ENCODE measurements at places on chromosomes 6 and 20.
A peak's percentile ranks its signal among the peaks of the same experiment; 100 is the strongest.

GRCh38 chr6:48977573-48977972 lies 485.5 kb downstream of the MMUT start:
- no peaks in the 10 kb centered on the region for H3K27me3 ChIP-seq
- H3K27ac ChIP-seq: no peak overlapping the region
- H3K4me1 ChIP-seq: no peaks in the 10 kb centered on the region
- no peaks in the 10 kb centered on the region for H3K36me3 ChIP-seq

- no peak for DNase-seq
- H3K4me3 ChIP-seq: no peak overlapping the region
- H3K27ac ChIP-seq: no peak overlapping the region
- no peaks in the 10 kb centered on the region for H3K4me1 ChIP-seq
- no peaks in the 10 kb centered on the region for H3K36me3 ChIP-seq
Measured at GRCh38 chr20:21004386-21005076, 101.6 kb downstream of the LINC00237 start.

DNA sequence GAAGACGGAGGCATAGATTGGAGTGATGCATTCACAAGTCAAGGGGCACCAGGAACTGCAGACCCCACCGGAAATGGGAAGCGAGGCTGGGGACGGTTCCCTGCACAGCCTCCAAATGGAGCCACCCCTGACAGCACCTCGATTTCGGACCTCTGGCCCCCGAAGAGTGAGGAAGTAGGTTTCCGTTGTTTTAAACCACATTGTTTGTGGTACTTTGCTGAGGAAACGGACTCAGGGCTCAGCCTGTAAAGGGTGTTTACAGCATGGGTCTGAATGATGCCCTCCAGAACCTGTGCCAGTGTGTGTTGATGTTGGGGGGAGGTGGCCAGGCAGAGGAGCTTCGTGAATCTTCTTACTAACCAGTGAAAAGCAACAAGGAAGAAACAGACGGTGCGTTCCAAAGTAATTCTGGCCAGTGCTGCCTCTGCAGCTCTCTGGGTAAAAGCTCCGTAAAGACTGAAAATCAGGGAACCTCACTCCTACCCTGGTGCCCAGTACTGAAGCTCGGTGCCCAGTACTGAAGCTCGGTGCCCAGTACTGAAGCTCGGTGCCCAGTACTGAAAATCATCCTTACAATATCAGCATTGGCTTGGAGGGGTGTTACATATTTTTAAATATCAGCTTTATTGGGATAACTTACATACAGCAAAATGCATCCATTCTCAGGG lies 30.1 kb upstream of the CCR6 start:
- H3K4me1 ChIP-seq: peaks cover 66% of the 10 kb centered on the region
- DNase-seq: no peak
- peak overlapping the region; percentile 70 for H3K4me3 ChIP-seq
- no peaks in the 10 kb centered on the region for H3K27me3 ChIP-seq

GRCh38 chr6:37020381-37020780 lies 14.9 kb downstream of the FGD2 start:
- DNase-seq: no peak
- H3K4me1 ChIP-seq: peaks cover 7% of the 10 kb centered on the region
- H3K36me3 ChIP-seq: peaks cover 15% of the 10 kb centered on the region
- H3K27ac ChIP-seq: no peak overlapping the region

DNA sequence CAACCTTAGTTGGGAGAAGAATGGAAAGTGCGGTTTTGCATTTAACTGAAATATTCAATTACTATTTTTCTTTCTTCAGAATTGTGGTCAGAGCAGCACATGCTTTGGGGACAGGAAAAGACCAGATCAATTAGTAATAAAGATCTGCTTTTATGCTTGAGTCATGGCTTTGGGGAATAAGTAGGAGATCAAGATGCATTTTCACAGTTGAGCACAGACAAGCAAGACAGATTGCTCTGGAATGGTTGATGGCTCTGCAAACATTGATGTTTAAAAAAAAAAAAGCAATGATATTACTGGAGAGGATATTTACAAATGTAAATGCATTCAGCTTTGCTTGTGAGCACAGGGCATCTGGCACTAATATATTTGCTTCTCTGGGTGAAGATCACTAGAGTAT lies 224.4 kb upstream of the SASH1 start:
- no peak overlapping the region for H3K4me3 ChIP-seq
- no peak overlapping the region for H3K27ac ChIP-seq
- no peaks in the 10 kb centered on the region for H3K27me3 ChIP-seq
- H3K36me3 ChIP-seq: no peaks in the 10 kb centered on the region
- no peak for DNase-seq

DNA sequence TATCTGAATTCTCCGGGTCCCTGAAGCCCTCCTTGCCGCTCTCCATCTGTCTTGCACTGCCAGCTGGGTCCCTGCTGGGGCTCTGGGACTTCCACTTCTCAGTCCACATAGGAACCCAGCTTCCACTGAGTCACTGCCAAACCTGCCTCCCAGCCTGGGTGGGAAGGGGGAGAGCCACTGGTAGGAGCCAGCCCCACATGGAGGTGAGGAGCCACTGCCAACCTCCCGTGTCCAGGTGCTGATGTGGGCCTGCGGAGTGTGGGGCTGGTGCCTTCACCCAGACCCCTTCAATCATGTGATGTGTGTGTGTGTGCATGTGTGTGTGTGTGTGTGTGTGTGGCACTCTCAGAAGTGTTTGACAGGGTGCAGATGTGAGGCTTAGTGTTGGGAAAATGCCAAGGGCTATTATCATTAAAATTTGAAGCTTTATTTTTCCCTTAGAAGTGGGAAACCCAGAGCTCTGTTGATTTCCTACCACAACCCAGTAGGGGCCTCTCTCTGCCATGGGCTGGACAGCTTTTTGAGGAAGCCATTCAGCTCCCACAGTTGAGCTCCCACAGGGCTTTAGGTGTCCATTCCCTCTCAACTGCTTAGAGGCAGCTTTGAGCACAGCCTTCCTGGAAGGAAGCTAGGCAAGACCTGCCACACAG lies 9.3 kb upstream of the SGK2 start:
- H3K36me3 ChIP-seq: no peaks in the 10 kb centered on the region
- no peak for DNase-seq
- H3K27me3 ChIP-seq: no peaks in the 10 kb centered on the region
- no peaks in the 10 kb centered on the region for H3K4me1 ChIP-seq
- no peak overlapping the region for H3K27ac ChIP-seq

DNA sequence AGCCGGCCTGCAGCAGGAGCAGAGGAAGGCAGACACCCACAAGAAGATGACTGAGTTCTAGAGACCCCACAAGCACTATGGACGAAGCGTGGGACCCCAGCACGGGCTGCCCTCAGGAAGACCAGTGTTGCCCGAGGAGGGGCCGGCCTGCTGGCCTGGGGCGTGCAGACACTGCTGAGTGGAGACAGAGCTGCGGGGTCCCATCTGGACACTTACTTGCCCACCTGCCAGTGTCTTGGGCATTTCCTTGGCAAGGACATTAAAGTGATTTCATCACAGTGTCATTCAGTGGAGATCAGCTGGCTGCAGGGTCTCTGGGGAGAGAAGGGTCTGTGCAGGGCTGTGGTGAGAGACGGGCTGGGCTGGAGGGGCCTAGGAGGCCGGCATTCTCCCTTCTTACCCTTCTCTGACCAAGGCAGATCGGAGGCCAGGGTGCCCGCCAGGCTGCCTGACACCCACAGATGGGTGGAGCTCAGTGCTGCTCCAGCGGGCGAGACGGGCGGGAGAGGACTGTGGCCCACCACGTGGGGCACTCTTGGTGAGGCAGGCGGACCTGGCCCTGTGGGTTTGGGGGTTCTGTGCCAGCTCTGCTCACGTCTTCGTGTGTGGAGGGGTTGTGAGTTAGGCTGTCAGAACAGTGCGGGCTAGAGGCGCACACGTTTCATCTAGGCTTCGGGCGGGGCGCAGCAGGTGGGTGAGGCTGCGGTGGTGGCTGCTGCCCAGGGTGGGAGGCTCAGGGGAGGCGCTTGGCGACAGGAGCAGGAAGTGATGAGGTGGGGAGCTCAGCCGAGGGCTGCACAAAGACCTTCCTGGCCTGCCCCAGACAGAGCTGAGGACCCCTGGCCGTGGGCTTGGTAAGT lies at the start of gene LIME1:
Gene LIME1 (plus strand): TSS at position 806 of the 860 bp plus-strand sequence. CDS start 886 bp downstream, outside the sequence.
- peaks cover 24% of the 10 kb centered on the region for H3K36me3 ChIP-seq
- no peak for DNase-seq
- peak within 1 kb of the TSS; percentile 94 for H3K27ac ChIP-seq
- no peaks in the 10 kb centered on the region for H3K27me3 ChIP-seq
- peak within 1 kb of the TSS; percentile 84 for H3K4me3 ChIP-seq

DNA sequence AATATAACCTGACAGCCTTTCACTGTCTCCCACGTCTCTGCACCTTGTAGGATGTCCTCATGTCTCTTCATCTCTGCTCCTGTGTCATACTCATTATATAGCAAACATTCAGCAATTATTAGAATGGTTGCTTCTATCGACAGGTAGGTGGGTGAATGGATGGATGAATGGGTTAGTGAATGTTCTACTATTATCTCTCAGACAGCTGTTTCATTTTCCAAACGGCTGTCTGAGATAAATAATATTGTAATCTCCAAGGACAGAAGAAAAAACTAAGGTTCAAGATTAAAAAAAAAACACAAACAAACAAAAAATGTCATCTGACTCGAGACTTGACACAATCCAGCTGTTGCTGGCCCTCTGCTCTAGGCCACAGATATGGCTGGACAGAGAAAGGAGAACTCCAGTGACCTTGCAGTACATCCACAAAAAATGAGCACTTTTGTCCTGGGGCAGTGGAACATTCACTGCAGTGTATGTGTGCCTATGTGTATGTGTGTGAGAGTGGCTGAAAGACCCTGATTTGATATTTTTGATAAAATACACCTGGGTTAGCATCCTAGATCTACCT lies 2.1 kb downstream of the HNF4A start:
- no peaks in the 10 kb centered on the region for H3K36me3 ChIP-seq
- H3K27me3 ChIP-seq: no peaks in the 10 kb centered on the region
- no peak for DNase-seq
- H3K4me1 ChIP-seq: no peaks in the 10 kb centered on the region

DNA sequence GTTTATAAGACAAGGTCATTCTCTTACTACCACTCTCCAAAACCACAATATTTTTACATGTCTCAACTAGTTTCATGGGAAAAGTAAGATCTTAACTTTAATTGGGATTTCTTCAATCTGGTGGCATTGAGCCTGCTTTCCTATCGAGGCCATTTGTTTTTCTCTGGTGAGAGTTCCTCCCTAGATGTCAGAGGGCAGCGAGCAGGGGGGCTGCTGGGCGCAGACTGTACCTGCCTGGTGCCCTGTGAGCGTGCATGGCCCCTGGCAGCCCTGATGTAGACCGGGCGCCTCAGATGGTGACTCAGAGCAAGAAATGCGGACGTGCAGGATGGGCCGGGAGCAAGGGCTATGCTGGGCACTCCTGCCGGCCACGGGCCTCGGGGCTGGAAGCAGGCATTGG lies 27.2 kb downstream of the ERMARD start:
- no peaks in the 10 kb centered on the region for H3K4me1 ChIP-seq
- H3K27me3 ChIP-seq: no peaks in the 10 kb centered on the region
- H3K36me3 ChIP-seq: peaks cover 15% of the 10 kb centered on the region
- no peak overlapping the region for H3K4me3 ChIP-seq
- DNase-seq: no peak
- no peak overlapping the region for H3K27ac ChIP-seq

DNA sequence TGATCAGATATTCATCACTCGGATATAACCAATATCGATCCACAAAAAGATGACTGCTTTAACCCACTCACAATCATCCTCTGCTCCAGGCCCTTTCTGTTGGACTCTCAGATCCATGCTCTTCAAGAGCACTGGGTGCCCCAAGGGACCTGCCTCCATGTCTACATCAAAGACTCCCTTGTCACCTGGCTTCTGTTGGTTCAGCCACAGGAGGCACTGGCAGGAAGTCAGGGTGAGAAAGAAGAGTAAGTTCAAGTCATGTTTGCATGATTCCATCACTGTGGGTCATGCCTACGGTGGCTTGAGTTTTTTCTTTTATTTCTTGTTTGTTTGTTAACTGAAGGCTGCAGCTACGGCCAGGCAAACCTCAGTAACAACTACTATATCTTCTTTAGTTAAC lies 243.3 kb downstream of the ADGRG6 start:
- H3K27ac ChIP-seq: no peak overlapping the region
- no peak for DNase-seq
- H3K36me3 ChIP-seq: no peaks in the 10 kb centered on the region
- H3K4me3 ChIP-seq: no peak overlapping the region

GRCh38 chr6:85576476-85576875 lies 17.2 kb downstream of the SNX14 start:
- DNase-seq: no peak
- H3K27ac ChIP-seq: no peak overlapping the region
- no peak overlapping the region for H3K4me3 ChIP-seq
- no peaks in the 10 kb centered on the region for H3K4me1 ChIP-seq
- H3K27me3 ChIP-seq: no peaks in the 10 kb centered on the region

DNA sequence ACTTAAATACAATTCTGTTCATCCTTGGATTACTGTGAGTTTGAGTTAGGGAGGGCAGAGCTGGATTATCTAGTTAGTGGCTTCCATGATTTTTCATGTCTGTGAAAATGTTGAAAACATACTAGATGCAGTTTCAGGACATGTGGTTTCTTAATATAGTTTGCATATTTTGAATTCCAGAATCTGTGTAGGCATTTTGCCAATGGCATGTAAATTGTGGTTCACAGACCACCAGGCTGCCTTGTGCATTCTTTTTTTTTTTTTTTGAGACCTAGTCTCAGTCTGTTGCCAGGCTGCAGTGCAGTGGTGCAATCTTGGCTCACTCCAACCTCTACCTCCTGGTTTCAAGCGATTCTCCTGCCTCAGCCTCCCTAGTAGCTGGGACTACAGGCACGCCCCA lies 42.8 kb downstream of the CDC5L start:
- no peaks in the 10 kb centered on the region for H3K36me3 ChIP-seq
- H3K4me1 ChIP-seq: no peaks in the 10 kb centered on the region
- no peak overlapping the region for H3K27ac ChIP-seq
- DNase-seq: no peak

DNA sequence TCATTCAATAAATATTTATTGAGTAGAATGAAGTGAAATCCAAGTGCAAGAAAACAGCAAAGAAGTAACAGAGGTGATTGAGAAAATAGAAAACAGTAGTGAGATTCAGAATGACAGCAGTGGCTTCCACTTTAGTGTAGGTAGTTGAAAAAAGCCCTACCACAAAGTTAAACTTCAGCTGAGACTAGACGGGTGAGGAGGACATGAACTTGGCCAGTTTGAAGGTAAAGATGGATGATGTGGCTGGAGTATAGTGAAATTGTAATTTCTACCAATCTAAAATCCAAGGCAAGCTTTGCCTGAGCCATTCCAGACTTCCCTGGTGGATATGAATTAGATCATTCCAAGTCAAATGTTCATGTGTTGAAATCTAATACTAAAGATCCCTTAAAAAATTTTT lies 32.6 kb upstream of the AHI1 start:
- no peak overlapping the region for H3K4me3 ChIP-seq
- no peaks in the 10 kb centered on the region for H3K36me3 ChIP-seq
- no peaks in the 10 kb centered on the region for H3K27me3 ChIP-seq
- DNase-seq: no peak
- no peak overlapping the region for H3K27ac ChIP-seq

GRCh38 chr6:55694148-55694547 lies 115.2 kb upstream of the HMGCLL1 start:
- H3K4me3 ChIP-seq: no peak overlapping the region
- no peak for DNase-seq
- H3K4me1 ChIP-seq: no peaks in the 10 kb centered on the region
- no peaks in the 10 kb centered on the region for H3K27me3 ChIP-seq
- no peaks in the 10 kb centered on the region for H3K36me3 ChIP-seq
- no peak overlapping the region for H3K27ac ChIP-seq

- no peaks in the 10 kb centered on the region for H3K4me1 ChIP-seq
- no peak overlapping the region for H3K27ac ChIP-seq
- no peak for DNase-seq
- H3K27me3 ChIP-seq: no peaks in the 10 kb centered on the region
- H3K36me3 ChIP-seq: no peaks in the 10 kb centered on the region
Measured at GRCh38 chr6:50924758-50925157, 106.1 kb downstream of the TFAP2B start.

GRCh38 chr6:40444811-40445210 lies 142.4 kb downstream of the LRFN2 start:
- H3K27me3 ChIP-seq: peaks cover 3% of the 10 kb centered on the region
- DNase-seq: no peak
- no peak overlapping the region for H3K27ac ChIP-seq
- no peaks in the 10 kb centered on the region for H3K4me1 ChIP-seq

Measured in GM12878 (cell line).